Aorta (tissue), 5 donors: ENCODE measurements at places on chromosomes 16 and 17. TPM values are rescaled to one million over a fixed set of nuclear protein-coding genes. Genes with fewer than 3 reads are reported as not detected.

The ASB16 gene
- 2.1 TPM for total RNA-seq

The TNFRSF17 gene
- not detected for total RNA-seq

The FOXN1 gene
- total RNA-seq: not detected

The C17orf113 gene
- total RNA-seq: 0.32 TPM

The CACNG5 gene
- total RNA-seq: not detected

The CX3CL1 gene
- total RNA-seq: 45.5 TPM

The PRR35 gene
- not detected for total RNA-seq

The ENPP7 gene
- total RNA-seq: not detected

The PER1 gene
- total RNA-seq: 297 TPM

The SEZ6 gene
- not detected for total RNA-seq

The PDILT gene
- not detected for total RNA-seq

The CBX8 gene
- 6.2 TPM for total RNA-seq

The ITGB3 gene
- total RNA-seq: 79.5 TPM

The CLDN7 gene
- total RNA-seq: 9.9 TPM

The ALDOA gene
- 791 TPM for total RNA-seq

The TMEM88 gene
- 16.0 TPM for total RNA-seq

The GRIN2C gene
- total RNA-seq: 0.19 TPM

The SLC16A11 gene
- 1.3 TPM for total RNA-seq

The MMD gene
- 13.9 TPM for total RNA-seq

The TMIGD1 gene
- not detected for total RNA-seq

The HS3ST3A1 gene
- 0.33 TPM for total RNA-seq

The TBC1D3C gene
- total RNA-seq: not detected

The PRR15L gene
- not detected for total RNA-seq

The TMEM92 gene
- 1.4 TPM for total RNA-seq

The MT1H gene
- not detected for total RNA-seq

The STARD3 gene
- 58.1 TPM for total RNA-seq

The CD79B gene
- total RNA-seq: 7.1 TPM

The AIPL1 gene
- total RNA-seq: not detected

The KRTAP3-1 gene
- not detected for total RNA-seq

The DHRS13 gene
- 4.3 TPM for total RNA-seq

The ADCY9 gene
- total RNA-seq: 30.6 TPM

The TBC1D3D gene
- total RNA-seq: 0.39 TPM

The TBX4 gene
- 0.27 TPM for total RNA-seq

The SLC22A31 gene
- total RNA-seq: 4.0 TPM

The TAOK1 gene
- 85.6 TPM for total RNA-seq

The KRTAP9-2 gene
- not detected for total RNA-seq

The KCNAB3 gene
- total RNA-seq: 0.62 TPM

The CLDN9 gene
- 0.18 TPM for total RNA-seq

The PRSS33 gene
- not detected for total RNA-seq

The TBC1D26 gene
- not detected for total RNA-seq

The COX6A2 gene
- total RNA-seq: 3.0 TPM

The HID1 gene
- total RNA-seq: 32.6 TPM

The PERCC1 gene
- not detected for total RNA-seq

The PSME3IP1 gene
- 59.8 TPM for total RNA-seq

The NPB gene
- 0.58 TPM for total RNA-seq

The NIP7 gene
- total RNA-seq: 21.3 TPM

The DNASE1L2 gene
- total RNA-seq: 1.1 TPM

The CBFB gene
- 67.3 TPM for total RNA-seq

The MYH1 gene
- total RNA-seq: not detected

The KRT28 gene
- total RNA-seq: not detected

The FBXW10 gene
- 0.12 TPM for total RNA-seq

The TSPOAP1 gene
- 21.0 TPM for total RNA-seq

The PRKCA gene
- total RNA-seq: 15.4 TPM

The KLHL10 gene
- 0.36 TPM for total RNA-seq

The IRX3 gene
- 1.4 TPM for total RNA-seq

The TBC1D3H gene
- total RNA-seq: not detected

The WNT9B gene
- total RNA-seq: 0.84 TPM
